OCI-LY7 (cell line): ENCODE measurements at places on chromosomes 16 and 17.

- no peak for DNase-seq
Observed at GRCh38 chr16:54976651-54977200, 46.1 kb downstream of the IRX5 start.

DNA sequence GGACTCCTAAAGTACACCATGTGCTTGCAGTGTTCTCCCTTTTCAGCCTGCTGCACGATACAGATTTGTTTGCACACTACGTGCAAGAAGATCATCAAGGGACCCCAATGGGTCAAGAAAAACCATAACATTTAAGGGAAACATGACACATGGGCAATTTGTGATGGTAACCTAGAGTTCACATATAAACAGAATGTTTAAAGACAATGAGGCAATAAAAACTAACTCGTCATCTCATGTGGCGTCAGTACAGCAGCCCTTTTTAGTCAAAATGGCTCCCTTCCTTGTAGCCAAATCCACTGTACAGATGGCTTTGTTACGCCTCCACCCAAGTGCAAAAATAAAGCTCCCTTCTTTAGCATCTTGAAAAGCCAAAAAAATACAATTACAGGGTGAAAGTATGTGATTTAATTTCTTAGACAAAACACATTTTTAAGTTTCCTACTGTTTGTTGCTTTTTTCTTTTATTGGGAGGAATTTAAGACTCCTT is 173.7 kb downstream of the CDK5R1 start:
- no peak for DNase-seq

DNA sequence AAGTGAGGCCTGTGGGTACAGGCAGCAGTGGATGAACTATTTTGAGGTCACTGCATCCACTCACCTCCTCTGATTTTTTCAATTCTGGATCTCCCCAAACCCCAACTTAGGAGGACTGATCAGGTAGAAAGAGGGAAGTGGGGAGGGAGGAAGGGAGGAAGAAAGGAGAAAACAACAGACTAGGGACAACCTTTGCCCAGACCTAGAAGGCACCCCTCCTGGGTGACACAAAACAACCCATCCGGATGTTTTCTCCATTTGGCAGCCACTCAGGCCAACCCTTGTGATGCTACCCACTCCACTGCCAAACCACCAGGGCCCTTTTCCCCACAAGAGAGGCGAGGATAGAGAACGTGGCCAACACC is 2.7 kb downstream of the ORMDL3 start:
- no peak for DNase-seq

- no peak for DNase-seq
Observed at GRCh38 chr16:71408536-71408935, 33.3 kb downstream of the TLE7 start.

DNA sequence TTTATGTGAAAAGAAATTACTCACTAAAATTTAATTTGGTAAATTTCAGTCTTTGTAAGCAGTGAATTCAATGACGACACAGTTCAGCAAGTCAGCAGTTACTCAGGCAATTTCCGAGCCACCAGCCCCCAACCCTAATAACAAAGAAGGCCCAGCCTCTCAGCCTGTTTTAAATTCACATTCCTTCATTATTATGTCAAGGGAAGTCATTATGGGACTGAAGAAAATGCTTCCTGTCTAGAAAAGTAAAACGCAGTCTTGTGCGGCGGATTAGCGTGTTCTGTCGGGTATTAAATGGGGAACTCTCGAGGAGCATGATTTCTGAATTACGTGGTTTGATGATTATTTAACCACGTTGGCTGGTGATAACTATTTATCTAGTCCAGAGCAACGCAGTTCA is 177.6 kb downstream of the AIPL1 start:
- no peak for DNase-seq

GRCh38 chr17:8836821-8837562 is 30.5 kb downstream of the PIK3R6 start:
- no peak for DNase-seq

DNA sequence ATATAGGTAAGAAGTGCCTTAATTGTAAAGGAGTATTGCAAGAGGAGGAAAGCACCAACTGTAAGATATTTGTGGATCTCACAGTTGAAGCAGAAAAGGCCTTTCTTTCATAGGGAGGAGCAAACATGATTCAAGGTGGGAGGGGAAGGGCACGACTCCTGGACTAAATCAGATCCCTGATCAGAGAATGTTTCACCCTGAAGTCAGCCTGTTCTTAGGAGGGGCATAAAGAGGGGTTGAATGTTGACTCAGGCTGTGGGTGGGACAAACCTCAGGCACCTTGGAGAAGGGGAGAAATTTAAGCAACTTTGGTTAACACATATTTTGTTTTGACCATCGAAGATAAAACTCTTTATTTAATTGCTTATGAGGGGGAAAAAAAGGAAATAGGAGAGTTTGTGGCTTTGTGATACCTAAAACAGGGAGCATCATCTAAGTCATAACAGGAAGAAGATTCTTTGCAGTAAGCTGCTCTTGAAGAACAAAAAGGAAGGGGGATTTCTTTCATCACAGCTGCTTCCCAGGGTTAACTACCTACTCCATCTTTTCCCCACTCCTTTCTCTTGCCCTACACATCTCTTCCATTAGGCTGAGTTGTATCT is 158.6 kb upstream of the ZNF267 start:
- DNase-seq = peak; percentile 18

DNA sequence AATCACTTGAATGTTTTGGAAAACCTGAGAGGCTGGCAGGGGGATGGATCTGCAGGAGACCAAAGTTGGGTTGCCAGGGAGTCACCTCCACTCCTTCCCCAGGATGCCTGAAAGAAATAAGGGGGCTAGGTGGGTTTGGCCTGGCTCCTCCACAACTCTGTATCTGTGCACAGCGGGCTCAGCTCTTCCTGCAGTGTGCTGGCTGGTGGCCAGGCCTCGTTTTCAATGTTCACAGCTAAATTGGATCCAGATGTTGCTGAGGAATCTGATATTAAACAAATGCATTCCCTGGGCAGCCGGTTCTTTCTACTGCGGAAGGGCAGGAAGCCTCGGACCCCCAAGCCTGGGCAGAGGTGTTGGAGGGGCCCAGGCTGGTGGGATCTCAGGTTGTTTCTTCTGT is 106.2 kb downstream of the N4BP1 start:
- no peak for DNase-seq

DNA sequence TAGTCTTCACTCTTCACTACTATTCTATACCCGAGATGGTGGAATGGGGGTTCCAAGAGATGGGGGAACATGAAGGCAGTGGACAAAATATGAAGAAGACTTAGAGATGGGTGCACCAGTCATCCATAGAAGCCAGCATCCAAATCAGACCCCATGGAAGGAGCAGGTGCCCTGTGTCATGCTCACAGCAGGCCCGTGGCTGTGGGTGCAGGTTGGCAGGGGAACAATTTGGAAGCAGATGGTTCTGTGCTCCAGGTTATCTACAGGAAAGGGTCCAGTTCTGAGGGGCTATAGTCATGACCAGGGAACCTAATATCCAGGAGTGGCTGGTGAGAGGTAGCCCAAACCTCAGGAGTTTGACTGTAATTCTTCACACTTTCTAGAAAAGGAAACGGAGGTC is 9.6 kb upstream of the LPCAT2 start:
- no peak for DNase-seq

DNA sequence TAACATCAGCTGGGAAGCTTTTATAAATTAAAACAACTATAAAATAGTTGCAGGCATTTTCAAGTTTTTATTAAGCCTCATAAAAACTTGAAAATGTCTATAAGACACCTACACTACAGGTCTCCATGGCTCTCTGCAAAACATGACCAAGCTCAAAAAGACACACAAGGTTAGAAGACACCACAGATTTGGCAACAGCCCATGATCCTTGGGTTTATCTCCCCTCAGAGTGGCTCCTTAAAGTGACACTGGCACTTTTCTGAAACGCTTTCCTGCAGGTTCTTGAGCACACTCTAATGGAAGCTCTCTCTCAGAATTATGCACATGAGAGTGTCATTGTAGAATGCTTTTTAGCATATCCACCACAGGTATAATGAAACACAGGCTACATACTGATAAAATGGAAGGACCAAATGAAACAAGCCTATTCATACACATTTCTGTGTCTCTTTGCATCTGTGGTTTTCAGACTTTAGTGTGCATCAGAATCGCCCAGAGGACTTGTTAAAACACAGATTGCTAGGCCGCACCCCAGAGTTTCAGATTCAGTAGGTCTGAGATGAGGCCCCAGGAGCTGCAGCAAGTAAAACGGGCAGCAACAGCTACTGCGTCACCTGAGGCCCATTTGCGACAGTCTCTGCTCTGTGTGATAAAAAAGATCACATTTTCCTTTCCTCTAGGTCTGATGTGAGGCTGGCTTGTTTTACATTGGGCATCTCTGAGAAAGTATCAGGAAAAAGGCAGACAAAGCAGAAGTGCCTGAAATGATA is 75.0 kb upstream of the WSB1 start:
- no peak for DNase-seq

- no peak for DNase-seq
Observed at GRCh38 chr17:78206298-78206697, 7.8 kb upstream of the BIRC5 start.

DNA sequence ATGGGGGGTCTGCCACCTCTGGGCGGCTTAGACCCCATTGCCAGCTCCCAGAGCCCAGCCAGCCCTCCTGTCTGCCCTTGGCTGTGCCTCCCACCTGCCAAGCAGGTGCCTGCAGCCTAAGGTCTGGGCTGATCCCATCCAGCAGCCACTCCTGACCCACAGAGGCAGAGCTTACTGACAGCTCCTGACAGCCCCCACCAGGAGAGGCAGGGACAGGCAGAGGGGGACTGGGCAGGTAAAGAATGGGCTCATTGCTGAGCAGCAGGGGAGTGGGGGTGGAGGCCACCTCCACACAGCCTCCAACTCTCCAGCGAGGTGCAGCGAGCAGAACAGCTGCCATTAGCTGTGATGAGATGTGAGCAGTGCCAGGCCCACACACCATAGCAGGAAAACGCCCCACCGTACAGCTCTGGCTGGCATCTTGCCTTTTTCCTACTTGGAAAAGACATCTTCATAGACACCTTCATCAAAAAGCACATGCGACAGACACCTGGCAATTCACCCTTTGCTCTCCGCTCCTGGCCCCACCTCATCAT is 164.4 kb downstream of the C16orf78 start:
- no peak for DNase-seq

GRCh38 chr17:44253006-44253405 is 14.9 kb downstream of the SLC4A1 start:
- DNase-seq = no peak

GRCh38 chr16:79132701-79133100 is 467.8 kb downstream of the MAF start:
- DNase-seq = no peak

- no peak for DNase-seq
Observed at GRCh38 chr16:54402270-54402669, 115.7 kb upstream of the IRX3 start.

GRCh38 chr17:74987909-74988711 is 678 bp downstream of the CDR2L start:
- peak; percentile 15 for DNase-seq

GRCh38 chr17:38512473-38513058 is 84.3 kb downstream of the ARHGAP23 start:
- DNase-seq = no peak

- DNase-seq = no peak
Observed at GRCh38 chr16:75207831-75208230, 870 bp upstream of the CTRB2 start.

DNA sequence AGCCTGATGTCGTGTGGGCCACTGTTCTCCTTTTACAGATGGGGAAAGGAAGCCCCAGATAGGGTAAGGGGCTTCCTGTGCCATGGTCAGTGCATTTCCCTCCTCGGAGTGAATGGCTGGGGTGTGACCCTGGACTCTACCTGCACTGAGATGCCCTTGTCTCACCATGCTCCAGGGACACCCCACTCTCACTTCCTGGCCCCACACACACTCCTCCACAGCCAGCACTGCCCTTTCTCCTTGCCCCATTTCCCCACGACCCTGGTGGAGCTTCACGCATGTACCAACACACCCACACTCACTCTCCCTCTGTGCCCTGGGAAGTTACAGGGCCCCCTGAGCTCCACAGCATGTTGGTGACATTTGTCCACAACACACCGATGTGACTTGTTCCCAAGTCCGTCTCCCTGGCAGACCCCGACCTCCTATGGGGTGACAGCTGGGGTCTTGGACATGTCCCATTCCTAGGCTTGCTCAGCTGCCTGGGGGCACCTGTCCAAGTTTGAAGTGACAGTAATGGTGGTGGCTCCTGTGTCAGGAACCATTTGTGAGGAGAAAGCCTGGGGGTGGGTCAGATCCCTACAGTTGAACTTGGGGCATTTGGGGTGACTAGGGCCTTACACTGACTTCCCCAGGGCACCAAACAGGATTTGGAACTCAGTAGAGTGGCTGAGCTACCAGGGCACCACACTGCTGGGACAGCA is 47.4 kb downstream of the PECAM1 start:
- no peak for DNase-seq

DNA sequence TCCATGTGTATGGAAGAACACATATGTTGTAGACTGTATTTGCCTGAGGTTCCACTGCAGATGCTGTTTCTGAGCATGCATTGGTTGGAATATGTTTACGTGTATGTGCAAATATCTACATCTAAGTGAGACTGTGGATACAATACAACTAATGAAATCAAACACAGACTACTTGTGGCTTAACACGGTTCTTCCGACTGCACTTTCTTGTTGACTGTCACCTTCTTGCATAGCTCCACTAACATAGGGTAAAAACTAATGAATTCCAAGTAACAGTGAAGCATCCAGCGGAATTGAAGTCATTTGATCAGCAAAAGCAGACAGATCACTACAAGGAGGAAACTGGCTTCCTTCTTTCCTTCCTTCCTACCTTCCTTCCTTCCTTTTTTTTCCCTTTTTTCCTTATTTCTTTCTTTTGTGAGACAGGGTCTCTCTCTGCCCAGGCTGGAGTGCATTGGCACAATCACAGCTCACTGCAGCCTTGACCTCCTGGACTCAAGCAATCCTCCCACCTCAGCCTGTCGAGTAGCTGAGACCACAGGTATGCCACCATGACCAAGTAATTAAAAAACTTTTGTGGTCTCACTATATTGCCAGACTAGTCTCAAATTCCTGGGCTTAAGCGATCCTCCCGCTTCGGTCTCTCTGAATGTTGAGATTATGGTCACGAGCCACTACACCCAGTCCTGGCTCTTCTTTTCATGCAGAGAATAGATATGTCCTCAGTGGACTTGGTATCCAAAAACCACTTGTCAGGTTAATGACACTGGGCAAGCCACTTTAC is 22.0 kb upstream of the CCL1 start:
- no peak for DNase-seq

DNA sequence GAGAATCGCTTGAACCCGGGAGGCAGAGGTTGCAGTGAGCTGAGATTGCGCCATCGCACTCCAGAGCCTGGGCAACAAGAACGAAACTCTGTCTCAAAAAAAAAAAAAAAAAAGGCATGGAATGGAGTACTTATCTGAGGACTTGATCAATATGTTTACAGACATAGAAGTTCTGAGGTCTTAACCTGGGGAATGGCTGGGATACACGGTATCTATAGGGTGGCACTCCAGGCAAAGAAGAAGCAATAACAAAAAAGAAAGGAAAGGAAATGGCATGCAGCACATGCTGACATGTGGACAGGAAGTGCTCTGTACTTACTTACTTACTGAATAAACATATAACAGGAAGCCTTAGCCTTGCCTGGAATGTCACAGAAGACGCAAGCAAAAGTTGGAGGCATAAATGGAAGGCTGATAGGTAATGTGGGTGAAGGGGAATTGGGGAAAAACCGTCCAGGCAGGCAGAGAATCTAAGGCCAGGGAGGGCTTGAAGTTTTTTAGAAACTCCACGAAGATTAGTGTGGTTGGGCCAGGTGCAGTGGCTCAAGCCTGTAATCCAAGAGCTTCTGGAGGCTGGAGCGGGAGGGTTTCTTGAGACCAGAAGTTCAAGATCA is 10.1 kb upstream of the SPOP start:
- DNase-seq = peak; percentile 61
